Small intestine (tissue), 16 donors: ENCODE measurements at places on chromosomes 6 and 20.

DNA sequence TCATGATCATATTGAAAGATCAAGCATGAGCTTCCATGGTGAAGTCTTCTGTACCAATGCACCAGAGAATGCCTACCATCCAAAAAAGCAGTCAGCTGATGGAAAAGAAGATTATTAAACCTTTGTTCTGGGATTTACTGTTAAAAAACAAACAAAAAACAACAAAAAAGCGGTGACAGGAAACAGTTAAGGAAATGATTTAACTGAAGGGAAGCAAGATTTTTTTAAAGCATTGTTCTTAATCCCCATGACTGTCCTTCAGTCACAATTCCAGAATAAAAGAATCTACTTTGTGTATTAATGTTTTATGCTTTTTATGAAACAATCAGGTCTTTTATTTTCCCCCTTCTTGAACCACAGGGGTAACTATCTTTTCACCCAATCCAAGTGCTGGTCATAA, 23.9 kb downstream of the FAM162B start:
- no peak for DNase-seq

GRCh38 chr20:10646006-10646405, 27.8 kb downstream of the JAG1 start:
- DNase-seq: no peak

DNA sequence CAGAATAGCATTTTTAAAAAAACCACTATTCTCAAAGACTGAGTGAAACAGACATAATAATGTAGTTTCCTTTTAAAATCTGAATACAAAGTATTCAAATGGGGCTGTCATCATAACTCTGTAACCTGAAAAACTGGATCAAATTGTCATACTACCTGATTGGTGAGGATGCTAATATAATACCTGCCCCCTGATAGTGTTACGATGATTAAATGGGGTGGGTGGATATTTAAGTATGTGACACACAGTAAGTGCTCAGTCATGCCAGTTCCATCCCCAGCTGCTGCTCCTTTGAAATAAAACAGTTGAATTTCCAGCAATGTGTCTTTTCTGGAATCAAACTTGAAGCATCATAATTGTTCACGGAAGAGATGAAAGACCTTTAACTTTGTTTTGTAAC, 8.9 kb downstream of the HTR1B start:
- no peak for DNase-seq

DNA sequence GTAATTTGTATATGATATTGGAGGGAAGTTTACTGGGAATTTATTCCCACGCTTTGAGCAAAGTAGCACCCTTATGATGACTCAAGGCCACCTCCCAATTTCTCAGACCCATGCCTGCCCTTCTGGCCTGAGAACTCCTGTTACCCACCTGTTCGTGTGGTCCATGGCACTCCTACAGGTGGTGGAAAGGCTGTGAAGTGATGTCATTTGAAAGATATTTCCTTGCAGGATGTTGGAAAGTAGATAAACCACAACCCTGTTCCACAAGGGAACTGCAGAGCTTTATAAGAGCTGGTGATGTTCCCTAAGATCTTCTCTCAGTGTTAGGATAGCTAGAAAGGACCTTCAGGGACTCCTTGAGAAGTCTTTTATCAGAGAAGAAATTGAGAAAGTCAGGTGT, 70.5 kb downstream of the ADGRG6 start:
- peak; percentile 69 for DNase-seq

GRCh38 chr20:24762371-24762770, 186.7 kb upstream of the CST7 start:
- no peak for DNase-seq

- DNase-seq: peak; percentile 37
Measured at GRCh38 chr6:129893640-129894039, 32.5 kb upstream of the TMEM244 start.

DNA sequence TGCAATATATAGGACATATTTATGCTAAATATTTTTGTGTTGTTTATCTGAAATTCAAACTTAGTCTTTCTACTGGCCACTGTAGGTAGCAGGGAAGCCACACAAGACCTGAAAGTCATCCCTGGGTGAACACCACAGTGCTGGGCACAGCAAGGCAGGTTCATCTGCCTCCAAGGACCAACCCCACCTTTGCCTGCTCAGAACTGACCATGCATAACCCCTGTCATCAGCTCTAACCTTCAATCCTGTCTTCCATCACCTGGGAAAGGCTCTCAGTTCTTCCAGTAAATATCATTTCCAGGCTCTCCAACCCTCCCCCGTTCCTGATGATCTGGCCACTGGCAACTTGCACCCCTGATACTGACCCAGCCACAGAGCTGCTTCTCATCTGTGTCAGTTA, 32.7 kb upstream of the CST7 start:
- DNase-seq: no peak

DNA sequence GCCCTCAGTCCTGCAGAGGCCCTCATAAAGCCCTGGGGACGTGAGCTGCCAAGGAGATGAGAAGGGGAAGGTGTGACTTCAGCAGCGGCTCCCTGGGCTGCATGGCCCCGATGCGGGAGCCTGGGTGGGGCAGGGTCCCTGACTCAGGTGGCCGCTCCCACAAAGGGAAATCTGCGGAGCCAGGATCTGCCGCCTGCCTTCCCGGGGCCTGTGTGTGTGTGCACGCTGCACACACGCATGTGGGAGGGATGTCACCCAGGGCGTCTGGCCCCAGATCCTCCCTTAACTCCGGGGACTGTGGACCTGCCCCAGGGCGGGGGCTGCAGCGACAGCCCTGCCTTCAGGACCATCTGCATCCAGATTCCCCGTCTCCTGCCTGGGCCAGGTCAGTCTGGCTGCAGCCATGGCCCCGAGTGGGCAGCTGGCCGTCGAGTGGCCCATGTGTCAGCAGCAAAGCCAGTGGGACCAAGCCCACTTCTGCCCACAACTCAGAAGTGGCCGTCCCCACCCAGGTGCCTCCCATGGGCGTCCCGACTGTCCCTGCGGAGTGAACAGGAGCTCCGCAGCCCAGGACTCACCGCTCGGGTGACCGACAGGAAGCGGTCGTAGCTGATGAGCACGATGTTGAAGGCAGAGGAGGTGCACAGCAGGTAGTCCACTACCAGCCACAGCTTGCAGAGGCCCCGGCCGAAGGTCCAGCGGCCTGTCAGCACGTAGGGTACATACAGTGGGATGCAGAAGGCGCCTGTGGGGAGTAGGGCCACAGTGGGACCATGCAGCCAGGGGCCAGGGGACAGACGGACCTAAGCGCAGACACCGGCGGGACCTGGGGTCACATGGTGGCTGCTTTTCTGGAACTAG, 1.9 kb downstream of the HRH3 start:
- DNase-seq: no peak

DNA sequence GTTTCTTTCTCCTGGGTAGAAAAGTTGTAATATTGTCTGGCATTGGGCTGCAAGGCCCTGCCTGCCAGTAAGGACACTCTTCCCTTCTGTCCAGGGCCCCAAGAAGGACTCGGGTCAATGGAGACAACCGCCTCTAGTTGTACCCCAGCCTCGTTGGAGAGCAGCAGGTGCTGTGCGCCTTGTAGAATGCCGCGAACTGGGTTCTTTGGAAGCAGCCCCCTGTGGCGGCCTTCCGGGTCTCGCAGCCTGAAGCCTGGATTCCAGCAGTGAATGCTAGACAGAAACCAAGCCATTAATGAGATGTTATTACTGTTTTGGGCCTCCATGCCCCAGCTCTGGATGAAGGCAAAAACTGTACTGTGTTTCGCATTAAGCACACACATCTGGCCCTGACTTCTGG, 37.0 kb downstream of the PLCG1 start:
- DNase-seq: no peak
